ENCODE measurements at places on chromosomes 6 and 20.

DNA sequence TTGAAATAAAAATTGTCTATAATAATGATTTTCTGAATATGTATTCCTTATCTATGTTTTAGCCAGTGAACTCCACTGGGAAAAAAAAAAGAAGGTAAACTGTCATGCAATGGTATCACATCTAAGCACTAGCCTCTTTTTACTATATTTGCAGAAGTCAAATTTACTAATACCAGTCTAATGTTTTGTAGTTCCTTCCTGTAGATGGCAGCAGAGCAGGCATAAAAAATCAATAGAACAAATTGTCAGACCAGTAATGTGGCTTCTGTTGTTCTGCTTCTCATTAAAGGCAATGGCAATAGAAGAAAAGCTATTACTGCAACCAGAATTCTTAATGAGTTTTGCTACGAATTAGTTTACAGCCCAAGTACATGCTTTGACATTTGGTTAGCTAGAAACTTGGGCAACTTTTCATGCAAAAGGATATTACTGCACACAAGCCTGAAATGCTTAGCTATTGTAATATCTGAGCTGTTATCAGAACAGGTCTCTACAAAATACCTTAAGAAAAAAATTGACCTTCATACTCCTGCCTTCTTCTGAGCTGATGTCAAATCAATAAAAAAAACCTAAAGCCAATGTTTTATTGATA is 476.9 kb downstream of the KHDRBS2 start:
- no peak for DNase-seq

- no peak for DNase-seq
These were observed 73.2 kb upstream of the CD2AP start for GRCh38 chr6:47404435-47404834.

GRCh38 chr6:150638765-150639164 is 39.1 kb downstream of the PLEKHG1 start:
- DNase-seq = no peak

- no peak for DNase-seq
These were observed 88.9 kb upstream of the NT5E start for GRCh38 chr6:85360794-85361642.

DNA sequence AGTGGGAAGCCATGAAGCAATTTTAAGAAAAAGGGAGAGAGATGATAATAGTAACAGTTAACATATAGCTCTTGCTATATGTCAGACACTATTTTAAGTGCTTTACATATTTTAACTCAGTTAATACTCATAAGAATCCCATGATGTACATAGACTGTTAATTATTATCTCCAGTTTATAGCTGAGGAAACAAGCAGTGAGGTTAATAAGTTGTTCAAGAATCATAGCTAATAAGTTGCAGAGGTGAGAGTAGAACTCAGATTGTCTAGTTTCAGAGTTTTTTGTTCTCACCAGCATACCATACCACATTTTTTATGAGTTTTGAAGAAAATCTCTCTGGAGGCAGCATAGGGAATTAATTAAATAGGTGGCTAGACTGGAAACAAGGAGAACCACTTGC is 144.6 kb upstream of the MMS22L start:
- no peak for DNase-seq

DNA sequence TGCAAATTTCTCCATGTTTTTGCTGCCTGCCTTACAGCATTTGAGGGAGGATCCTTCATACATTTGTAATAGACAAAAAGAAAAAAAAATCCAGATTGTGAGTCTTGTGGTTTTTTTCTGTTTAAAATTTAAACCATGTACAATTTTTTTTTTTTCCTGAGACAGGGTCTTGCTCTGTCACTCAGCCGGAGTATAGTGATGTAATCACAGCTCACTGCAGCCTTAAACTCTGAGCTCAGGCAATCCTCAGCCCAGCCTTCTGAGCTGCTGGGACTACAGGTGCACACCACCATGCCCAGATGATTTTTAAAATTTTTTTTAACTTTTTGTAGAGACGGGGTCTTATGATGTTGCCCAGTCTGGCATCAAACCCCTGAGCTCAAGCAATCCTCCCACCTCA is 97.0 kb downstream of the GCLC start:
- no peak for DNase-seq

- DNase-seq = no peak
These were observed 82.7 kb downstream of the SH3BGRL2 start for GRCh38 chr6:79713701-79714322.
